Omental fat pad (tissue), 4 donors: ENCODE measurements at places on chromosomes 7 and 10. TPM values are rescaled to one million over a fixed set of nuclear protein-coding genes. Genes with fewer than 3 reads are reported as not detected.

DNA sequence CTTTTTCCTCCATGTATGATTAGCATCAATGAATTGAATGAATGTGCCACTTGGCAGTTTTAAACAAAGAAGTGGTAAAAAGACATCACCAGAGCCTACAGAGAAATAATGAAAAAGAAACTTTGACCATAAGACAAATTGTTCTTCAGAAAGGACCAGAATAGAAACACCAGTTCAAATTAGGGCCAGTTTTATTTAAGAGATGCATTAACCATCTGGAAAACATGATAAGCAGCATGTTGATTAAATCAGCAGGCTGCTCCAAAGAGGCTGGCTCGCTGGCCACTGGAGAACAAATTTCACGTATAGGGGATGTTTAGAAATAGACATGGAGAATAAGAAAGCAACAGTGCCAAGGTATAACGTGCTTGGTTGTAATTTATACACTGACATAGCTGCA is 242.3 kb upstream of the AOAH start:
- no peak for DNase-seq

- DNase-seq: no peak
Measured at GRCh38 chr7:66169616-66170015, 35.5 kb upstream of the TPST1 start.

Gene GFRA1
- 58.9 TPM for total RNA-seq

DNA sequence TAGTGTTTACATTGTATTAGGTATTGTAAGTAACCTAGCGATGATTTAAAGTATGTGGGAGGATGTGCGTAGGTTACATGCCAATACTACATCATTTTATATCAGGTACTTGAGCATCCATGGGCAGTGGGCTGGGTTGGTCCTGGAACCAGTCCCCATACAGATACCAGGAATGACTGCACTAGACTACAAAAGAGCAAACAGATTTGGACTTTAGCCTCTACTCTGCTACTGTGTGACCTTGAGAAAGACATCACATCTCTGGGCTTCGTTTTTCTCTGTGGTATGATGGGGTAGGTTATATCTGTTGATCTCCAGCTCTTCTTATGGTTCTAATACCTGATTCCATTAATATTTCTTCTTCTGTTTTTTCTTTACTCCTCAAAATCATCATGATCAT is 412.5 kb upstream of the LRGUK start:
- no peak for DNase-seq

DNA sequence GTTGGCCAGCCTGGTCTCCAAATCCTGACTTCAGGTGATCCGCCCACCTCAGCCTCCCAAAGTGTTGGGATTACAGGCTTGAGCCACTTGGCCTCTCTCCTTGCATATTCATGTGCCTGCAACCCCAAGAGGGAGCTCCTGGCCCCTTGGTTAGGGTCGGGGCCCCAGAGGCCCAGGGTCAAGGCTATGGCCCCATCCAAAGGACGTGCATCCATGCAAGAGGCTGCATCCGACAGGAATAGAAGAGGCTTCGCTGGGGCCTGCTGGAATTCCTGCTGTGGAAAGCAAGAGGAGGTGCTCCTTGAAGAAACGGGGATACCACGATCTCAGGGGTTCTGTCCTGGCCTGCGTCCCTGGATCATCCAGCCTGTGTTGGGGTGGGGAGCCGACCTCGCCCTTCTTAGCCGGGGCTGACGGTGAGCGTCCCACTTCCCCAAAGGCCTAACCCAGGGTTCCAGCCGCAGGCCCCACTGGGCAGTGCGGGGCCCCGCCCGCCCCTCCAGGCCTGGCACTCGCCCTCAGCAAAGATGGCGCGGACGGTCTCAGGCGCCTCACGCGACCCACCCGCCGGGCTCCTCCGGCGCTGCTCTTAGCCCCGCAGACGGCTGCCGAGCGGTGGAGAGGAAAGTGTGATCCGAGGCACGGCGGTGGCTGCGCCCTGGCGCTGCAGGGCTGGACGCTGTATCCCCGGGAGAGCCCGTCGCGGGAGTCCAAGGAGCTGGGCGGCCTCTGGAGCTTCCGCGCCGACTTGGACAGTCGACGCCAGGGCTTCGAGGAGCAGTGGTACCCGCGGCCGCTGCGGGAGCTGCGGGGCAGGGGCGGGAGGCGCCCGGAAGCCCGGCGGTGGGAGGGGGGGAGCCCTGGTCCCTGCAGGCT is 54.7 kb downstream of the ZNF727 start:
- no peak for DNase-seq

- no peak for DNase-seq
Measured at GRCh38 chr7:7771452-7771851, 53.0 kb upstream of the RPA3 start.

GRCh38 chr10:3042589-3042988 is 24.8 kb upstream of the PFKP start:
- DNase-seq: no peak

- no peak for DNase-seq
Measured at GRCh38 chr7:121026159-121026558, 37.6 kb downstream of the CPED1 start.

GRCh38 chr7:91093181-91093580 is 171.1 kb upstream of the FZD1 start:
- no peak for DNase-seq

DNA sequence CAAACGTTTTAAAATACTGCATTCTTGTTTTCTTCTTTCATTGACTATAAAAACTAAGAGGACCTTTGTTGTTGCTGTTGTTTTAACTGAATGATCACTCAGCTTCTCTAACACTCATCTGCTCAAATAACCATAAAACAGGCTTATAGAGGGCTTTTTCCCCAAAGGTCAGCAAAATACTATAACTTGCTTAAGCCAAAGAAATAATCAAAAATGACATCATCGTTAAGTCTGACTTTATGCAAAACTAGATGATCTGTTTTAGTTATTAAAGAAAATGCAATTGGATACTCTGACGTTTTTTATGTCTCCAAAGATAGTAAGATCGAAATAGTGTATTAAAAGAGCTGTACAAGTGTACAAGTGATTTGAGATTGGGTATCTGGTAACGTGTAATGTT is 152.9 kb downstream of the SEMA3A start:
- DNase-seq: no peak

GRCh38 chr10:128526791-128527375 is 400.7 kb upstream of the MKI67 start:
- DNase-seq: no peak

Gene AMPH
- total RNA-seq: 15.9 TPM

GRCh38 chr7:140017543-140017942 is 45.2 kb downstream of the PARP12 start:
- no peak for DNase-seq

GRCh38 chr7:50661345-50662040 is 96.3 kb upstream of the DDC start:
- no peak for DNase-seq

DNA sequence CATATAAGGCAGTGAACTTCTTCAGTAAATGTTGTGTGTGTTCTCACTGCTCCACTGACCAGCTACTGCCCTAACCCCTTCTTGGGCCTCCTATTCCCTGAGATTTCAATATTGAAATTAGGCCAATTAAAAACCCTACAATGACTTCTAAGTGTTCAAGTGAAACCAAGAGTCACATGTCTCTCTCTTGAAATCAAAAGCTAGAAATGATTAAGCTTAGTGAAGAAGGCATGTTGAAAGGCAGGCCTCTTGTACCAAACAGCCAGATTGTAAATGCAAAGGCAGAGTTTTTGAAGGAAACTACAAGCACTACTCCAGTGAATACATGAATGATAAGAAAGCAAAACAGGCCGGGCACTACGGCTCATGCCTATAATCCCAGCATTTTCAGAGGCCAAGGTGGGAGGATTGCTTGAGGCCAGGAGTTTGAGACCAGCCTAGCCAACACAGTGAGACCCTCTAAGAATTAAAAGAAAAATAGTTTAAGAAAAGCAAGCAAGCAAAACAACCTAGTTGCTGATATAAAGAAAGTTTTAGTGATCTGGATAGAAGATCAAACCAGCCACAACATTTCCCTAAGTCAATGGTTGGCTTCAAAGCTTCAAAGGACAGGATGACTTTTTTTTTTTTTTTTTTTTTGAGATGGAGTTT is 22.3 kb downstream of the BRAF start:
- DNase-seq: no peak

GRCh38 chr10:6112893-6113292 is 24.1 kb downstream of the RBM17 start:
- no peak for DNase-seq

- no peak for DNase-seq
Measured at GRCh38 chr7:87475359-87476178, at the start of gene ABCB4. ABCB4 (minus strand) TSS chr7:87475680; CDS start chr7:87475465, 215 bp downstream.

DNA sequence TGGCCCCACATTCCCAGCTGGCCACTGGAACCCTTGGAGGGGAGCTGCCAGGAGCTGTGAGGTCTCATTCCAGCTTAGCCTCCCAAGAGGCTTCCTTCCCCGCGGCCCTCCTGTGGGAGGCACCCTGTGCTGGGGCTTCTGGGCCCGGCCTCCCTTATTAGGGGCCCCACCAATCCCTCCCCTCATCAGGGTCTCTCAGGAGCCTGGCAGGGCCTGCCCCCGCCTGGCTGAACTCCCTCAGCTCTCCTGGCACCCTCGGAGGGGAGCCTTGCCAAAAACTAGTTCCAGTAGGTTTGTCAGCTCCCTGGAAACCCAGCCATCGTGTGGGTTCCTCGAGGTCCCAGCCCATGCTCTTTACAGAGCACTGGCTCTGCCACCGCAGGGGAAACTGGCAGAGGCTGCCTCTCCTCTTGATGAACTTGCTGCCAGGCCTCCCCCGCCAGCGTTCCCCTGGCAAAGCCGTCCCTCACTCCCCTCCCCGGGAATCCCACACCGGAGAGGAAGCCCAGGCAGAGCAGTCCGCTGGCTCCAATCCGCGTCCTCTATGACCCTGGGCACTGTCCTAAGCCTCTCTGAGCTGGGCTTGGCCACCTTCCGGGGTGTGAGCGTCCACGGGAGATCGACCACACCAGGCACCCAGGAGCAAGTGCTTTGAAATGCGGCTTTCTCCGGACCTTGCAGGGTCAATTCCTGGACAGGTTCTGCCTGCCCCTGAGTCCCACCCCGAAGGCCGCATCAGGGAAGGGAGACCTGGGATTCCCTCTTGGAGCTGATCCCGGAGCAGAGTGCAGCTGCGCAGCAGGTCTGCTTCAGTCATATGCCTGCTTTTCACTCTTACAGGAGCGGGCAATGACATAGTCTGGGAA is 139.8 kb downstream of the ARHGAP22 start:
- no peak for DNase-seq

DNA sequence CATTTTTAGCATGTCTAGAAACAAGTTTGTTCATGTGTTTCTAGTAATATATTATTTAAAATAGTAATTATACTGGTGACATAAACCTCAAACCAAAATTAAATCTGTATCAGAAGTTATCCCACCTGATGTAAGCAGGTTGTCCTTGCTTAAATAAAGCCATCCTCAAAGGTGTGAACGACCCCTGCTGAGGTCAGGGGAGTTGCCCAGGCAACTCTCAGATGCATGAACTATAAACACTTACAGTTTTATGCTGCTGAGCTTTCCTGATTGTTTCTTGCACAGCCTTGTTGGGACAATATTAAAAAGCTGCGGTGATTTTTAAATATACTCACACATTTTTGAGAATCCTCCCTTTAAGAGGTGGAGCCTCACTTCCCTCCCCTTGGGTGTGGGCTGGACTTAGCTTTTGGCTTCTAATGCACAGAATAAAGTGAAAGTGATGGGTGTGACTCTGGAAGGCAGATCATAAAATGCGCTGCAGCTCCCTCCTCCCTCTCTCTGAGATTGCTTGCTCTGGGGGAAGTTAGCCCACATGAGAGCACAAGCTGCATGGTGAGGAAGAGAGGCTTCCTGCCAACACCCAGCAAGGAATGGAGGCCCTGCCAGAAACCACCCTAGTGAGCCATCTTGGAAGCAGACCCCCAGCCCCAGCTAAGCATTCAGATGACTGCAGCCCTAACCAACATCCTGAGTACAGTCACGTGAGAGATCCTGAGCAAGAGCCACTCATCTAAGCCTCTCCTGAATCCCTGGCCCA is 152.7 kb downstream of the SKIDA1 start:
- no peak for DNase-seq

GRCh38 chr7:101612885-101613515 is 16.1 kb downstream of the MYL10 start:
- no peak for DNase-seq

Gene SNX10
- total RNA-seq: 65.6 TPM

Gene SPDYE1
- not detected for total RNA-seq

DNA sequence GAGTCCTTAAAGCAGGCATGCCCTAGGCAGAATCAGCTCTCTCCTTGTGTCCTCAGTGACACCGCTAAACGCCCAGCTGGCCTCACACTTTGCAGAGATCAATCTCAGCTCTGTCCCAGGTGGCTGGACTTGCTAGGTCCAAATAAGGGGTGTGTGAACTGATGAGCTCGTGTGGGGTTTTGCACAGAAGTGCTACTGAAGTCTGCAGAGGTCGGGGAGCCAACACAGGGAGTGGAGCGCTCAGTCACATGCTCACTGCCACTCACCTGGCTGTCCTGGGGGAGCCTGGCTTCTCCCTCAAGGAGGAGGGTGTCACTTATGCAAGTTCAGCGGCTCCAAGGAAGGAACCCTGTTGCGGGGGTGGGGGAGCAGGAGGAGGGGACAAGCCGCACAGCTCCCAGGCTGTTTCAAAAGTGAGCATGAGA is 2.0 kb downstream of the ELN start:
- DNase-seq: no peak

DNA sequence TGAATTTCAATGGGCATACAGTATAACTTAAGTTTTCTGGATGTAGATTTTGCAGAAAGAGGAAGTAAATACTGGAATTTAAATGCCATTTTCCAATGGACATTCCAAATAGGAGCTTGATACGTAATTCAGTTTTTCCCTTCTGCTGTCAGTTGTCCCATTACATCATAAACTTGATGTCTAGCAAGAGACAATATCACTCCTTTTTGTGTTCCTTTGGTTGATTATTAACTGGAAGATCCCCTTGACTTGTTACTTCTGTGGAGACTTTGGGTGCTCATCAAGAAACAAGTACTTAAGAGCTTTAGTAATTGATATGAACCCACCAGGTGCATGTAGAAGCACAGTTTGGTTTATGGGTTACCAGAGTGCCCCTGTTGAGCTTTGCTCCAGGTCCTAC is 116.1 kb downstream of the ST7 start:
- DNase-seq: no peak

GRCh38 chr7:140650367-140650766 is 9.8 kb upstream of the DENND2A start:
- no peak for DNase-seq

Gene SLC26A4
- total RNA-seq: 0.65 TPM

DNA sequence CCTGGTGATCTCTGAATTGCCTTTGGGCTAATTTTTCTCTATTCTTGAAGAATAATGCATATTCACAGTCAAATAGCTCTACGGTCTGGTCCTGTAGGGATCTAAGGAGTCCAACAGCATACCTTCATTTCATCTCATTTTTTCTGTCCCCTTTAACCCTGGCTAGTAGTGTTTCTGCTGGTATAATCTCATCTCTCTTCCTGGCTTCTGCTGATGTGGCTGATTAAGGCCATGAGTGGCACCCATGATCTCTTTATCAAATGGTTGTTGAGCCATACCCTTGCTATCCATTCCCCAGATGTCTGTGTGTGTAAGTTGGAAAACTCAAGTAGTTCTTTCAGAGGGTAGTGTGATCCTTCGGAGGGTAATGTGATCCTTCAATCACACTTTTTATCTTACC is 119.5 kb downstream of the MARCHF5 start:
- DNase-seq: no peak

Gene NACAD
- total RNA-seq: 2.8 TPM

Gene FEZF1
- 0.19 TPM for total RNA-seq
